BJ (cell line): ENCODE measurements at places on chromosomes 1 and 21.

- DNase-seq: no peak
Measured at GRCh38 chr1:230739564-230740290, 7.5 kb upstream of the CAPN9 start.

DNA sequence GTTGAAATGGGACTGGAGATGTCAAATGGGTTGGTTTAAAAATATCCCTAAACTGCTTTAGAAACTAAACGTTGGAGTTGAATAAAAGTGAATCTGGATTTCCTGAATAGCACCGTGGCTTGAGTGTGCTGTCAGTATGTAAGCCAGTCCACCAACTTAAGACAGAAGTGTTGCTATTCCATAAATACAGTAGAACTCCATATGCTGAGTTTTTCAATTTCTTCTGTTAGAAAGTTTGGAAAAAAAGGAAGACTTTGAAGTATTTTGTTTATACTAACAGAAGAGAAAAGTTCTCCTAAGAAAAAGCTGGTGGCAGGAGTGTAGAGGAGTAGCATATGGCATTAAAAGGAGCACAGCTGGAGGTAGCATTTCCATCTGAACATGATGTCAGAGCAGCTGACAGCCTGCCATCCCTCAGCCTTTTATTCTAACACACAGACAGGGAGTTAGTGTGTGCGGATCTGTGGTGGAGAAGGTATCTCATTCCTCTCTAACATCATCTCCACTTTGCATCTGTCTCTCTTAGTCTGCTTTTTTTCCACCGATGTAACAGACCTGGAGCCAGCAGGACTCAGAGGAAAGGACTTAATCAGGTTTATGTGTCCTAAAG is at the start of gene ZBTB18:
ZBTB18 (plus strand) TSS at position 449 of the 610 bp plus-strand sequence; CDS start at position 598, 149 bp downstream.
- no peak for DNase-seq

DNA sequence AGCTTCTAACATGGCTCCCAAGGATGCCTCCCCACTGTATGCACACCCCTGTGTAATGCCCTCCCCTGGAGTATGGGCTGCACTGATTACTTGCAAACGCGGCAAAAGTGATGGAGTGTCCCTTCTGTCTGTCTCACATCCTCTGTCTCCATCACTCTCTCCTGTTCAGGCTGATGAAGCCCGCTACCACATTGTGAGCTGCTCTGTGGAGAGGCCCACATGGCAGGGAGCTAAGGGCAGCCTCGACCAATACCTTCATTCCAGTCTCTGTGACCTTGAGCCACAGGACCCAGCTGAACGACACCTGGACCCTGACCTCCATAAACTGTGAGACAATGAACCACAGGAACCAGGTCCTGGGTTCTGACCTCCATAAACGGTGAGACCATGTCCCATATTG is 154.1 kb upstream of the ETV3 start:
- DNase-seq: no peak

GRCh38 chr1:94823116-94823515 is 3.0 kb downstream of the SLC44A3 start:
- no peak for DNase-seq

DNA sequence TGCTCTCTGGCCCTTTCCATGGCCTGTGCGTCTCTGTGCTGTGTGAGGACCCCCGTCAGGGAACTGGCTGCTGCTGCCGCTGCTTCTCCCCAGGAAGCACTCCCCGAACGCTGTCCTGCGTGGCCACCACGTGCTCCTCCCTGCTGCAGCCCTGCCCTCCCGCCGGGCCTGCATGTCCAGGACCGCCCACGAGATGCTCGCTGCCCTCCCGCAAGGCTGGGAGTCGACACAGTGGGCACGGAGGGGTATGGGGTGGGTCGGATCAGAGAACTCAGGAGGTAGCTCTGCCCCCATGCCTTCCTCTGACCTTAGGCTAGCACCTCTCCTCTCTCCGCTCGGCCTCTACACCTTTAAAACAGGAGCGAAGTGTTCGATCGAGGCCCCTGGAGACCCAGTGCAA is 171.9 kb upstream of the AJAP1 start:
- DNase-seq: no peak

DNA sequence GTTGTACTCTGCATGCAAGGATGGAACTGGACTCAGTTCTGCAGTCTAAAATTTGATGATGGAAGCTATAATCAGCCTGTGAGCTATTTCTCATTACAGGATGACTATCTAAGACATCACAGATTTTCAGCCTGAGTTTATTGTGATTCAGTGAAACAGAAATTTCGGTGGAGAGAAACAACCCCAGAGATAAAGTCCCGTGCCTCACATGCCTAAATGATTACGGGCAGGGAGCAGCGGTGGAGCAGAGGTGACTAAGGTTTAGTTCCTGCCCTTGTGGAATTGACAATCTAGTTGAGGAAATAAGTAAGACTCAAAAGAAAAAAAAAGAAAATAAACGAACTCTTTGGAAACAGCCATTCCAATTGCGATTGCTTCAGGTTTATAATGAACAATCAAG is 96.9 kb downstream of the GRIK3 start:
- no peak for DNase-seq

DNA sequence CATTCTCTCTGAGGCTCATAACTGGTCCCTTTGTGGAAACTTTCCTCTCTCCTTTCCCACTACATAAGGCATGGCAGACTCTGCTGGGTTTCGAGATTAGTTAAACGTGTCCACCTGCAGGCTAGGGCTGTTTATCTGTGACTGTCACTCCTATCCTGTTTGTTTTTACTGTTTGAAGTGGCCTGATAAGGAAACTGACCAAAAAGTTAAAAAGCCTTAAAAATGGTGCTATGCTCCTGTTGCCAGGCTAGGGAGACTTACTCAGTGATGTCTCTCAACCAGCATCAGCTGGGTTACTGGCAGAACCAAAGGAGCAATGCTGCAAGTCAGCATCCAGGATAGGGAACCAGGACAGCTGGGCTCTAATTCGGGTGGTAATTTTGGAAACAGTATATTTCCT is 3.9 kb downstream of the PIGV start:
- no peak for DNase-seq

GRCh38 chr1:230310381-230311163 is 115.6 kb downstream of the PGBD5 start:
- DNase-seq: no peak

GRCh38 chr1:51574796-51575195 is 42.1 kb upstream of the OSBPL9 start:
- DNase-seq: no peak

- DNase-seq: no peak
Measured at GRCh38 chr1:182688436-182689205, 4.2 kb upstream of the RGS8 start.

- no peak for DNase-seq
Measured at GRCh38 chr1:176702901-176703300, 239.9 kb downstream of the PAPPA2 start.

DNA sequence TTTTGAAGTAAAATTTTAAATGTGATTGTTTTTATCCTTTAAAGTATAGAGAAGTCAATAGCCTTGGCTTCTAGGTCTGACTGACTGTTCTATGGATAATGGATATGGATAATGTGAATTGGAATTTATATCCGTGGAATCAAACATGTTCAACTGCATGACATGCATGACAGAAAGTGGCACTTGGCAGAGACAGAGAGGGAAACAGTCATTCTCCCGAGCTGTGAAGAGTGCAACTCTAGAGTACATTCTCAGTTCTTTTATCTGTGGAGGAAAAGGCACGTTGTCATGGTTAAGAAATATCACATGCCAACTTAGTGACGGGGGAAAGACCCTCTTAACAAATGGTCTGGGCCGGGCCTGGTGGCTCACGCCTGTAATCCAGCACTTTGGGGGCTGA is 67.0 kb downstream of the KIF26B start:
- no peak for DNase-seq

GRCh38 chr1:223748773-223749733 is 36.7 kb downstream of the CAPN2 start:
- DNase-seq: no peak

- DNase-seq: no peak
Measured at GRCh38 chr1:205656236-205656635, 24.1 kb downstream of the SLC45A3 start.
